Endodermal cell (in vitro differentiated cells): ENCODE measurements at places on chromosomes 6 and 20.

DNA sequence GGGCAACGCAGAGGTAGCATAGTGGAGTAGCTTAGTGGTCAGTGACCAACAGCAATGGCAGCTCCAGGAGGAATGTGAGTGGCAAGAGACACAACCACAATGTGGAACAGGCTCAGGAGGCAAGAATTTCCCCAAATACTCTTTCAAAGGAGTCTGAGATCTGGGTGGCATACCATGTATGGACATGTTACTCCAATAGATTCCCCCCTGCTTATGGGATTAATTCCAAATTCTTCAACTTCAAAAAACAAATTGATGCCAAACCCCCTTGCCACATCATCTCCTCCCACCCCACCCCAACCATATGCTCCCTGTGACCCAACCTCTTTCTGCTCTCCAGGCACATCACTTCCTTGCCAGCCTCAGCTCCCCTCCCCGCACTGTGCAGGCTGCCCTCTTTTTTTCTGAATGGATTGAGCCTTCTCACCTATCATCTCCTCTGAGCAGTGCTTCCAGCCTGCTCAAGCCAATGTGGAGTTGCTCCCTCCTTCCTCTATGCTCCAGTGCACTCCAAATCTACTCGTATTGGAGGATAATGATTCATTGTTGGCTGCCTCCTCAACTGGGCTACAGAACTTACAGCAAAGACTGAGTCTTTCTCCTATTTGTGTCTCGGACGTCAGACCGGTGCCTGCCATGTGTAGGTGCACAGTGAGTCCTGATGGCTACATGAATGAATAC lies 93.0 kb upstream of the CEP85L start:
- DNase-seq: no peak
- no peak overlapping the region for H3K27ac ChIP-seq
- H3K27me3 ChIP-seq: no peaks in the 10 kb centered on the region
- H3K4me3 ChIP-seq: no peak overlapping the region

DNA sequence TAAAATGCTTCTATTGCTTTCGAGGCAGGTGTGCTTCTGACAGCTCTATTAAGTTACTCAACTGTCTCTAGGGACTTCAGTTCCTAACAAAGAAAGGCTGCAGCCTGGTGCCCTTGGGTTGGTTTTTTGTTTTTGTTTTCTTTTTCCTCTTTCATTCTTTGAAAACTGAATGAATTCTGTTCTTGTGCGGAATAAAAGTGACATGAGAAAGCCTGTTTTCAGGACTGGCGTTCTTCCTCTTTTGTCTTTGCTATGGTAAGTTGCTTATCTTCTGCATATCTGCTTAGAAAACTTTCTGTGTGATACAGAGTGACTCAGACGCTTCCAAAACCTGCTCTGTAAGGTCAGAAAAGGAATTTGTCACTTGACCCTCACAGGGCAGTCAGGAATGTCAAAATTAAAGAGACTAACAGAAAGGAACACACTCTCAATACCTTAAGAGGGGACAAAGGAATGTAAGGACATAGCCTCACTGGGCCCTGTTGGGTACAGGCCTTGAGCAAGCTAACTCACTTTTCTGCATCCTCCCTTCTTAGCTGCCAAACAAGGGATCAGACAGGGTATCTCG lies 56.2 kb upstream of the NHSL1 start:
- peaks cover 15% of the 10 kb centered on the region for H3K4me1 ChIP-seq
- H3K36me3 ChIP-seq: no peaks in the 10 kb centered on the region
- peak overlapping the region; percentile 41 for H3K4me3 ChIP-seq
- no peaks in the 10 kb centered on the region for H3K27me3 ChIP-seq
- DNase-seq: peak; percentile 78
- peak overlapping the region; percentile 83 for H3K27ac ChIP-seq

DNA sequence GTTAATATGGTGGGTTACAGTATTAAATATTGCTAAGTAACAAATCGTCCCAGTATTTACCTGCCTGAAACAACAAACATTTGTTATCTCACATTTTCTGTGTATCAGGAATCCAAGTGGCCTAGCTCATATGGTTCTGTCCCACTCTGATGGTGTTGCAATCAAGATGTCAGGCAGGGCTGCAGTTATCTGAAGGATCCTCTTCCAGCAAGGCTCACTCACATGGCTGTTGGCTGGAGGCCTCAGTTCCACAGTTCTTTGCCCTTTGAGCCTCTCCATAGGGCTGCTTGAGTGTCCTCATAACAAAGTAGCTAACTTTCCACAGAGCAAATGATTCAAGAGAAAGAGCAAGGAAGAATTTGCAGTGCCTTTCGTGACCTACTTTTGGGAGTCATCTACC lies 17.7 kb downstream of the RAB22A start:
- no peak overlapping the region for H3K27ac ChIP-seq
- no peaks in the 10 kb centered on the region for H3K27me3 ChIP-seq
- H3K4me3 ChIP-seq: no peak overlapping the region
- no peak for DNase-seq
- peaks cover 18% of the 10 kb centered on the region for H3K36me3 ChIP-seq
- peaks cover 9% of the 10 kb centered on the region for H3K4me1 ChIP-seq

DNA sequence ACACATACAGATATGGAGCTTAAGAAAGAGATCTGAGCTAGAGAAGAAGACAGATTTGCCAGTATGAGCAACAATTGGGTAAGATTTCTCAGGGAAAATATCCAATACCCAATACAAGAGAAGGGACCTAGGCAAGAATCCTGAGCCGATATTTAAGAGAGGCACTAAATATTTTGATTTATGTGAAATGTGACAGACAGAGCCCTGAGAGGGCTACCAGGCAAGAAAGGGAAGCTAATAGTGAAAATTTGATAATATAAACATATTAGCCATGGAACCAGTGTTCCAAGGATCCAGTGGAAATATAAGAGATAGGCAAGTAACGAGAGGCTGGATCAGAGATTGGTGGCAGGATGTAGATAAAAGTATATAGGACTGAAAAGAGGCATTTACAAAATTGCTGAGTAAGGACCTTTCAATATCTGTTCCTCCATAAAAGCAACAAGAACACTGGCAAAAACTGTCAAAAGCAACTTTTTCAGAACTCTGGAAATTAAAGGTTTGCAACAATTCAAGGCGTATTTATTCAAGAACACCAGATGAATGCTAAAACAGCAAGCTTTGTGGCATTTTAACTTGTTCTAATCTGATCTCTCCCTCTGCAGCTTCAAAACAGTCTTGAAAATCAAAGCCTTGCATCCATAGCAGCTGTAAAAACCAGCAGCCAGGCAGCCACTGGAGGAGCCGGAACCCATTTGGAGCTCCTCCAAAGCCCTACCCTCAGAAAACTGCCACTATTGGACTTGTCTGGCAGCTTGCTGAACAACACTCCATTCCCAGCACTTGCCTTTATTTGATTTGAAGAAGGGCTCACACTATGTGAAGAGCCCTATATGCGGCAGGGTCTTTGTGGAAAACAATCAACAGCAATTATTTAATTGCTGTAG lies 58.8 kb downstream of the REV3L start:
- no peak for DNase-seq
- no peaks in the 10 kb centered on the region for H3K4me1 ChIP-seq
- H3K36me3 ChIP-seq: no peaks in the 10 kb centered on the region
- H3K27ac ChIP-seq: no peak overlapping the region
- H3K27me3 ChIP-seq: no peaks in the 10 kb centered on the region

DNA sequence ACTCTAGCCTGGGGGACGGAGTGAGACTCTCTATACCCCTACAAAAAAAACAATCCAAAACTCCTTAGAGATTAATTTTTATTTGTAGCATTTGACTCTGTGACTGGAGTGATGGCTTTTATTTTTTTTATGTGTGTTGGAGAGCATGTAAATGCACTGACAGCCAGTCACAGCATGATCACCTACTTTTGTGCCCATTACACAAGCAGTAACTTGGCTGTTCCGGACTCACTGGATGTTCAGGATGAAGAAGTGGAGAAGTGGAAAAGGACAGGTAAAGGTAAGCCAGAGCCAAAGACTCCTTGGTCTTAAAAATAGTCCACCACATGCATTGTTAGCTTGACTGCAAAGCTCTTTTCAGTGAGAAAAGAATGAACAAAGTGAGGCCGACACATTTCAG lies 222.6 kb downstream of the FOXC1 start:
- no peaks in the 10 kb centered on the region for H3K4me1 ChIP-seq
- no peak overlapping the region for H3K27ac ChIP-seq
- no peaks in the 10 kb centered on the region for H3K27me3 ChIP-seq
- no peak overlapping the region for H3K4me3 ChIP-seq
- H3K36me3 ChIP-seq: no peaks in the 10 kb centered on the region
- no peak for DNase-seq

DNA sequence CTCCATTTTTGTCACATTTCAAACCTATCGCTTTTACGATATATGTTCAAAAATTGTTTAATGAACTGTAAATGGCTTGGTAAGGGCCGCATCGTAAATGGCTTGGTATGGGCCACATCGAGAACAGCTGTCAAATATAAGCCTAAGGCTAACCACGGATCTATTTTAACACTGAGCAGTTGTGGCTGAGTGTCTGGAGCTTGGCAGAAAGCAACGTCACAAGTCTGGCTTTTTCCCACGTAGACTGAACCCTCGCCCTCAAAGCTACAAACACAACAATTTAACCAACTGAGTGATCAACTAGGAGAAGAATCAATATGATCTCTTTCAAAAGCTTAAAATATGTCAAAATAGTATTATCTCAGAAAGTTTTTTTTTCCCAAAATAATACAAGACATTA lies 71.4 kb upstream of the PRSS16 start:
- no peak for DNase-seq
- no peaks in the 10 kb centered on the region for H3K4me1 ChIP-seq

- peak; percentile 45 for DNase-seq
- no peaks in the 10 kb centered on the region for H3K27me3 ChIP-seq
- no peaks in the 10 kb centered on the region for H3K36me3 ChIP-seq
These were observed 197.6 kb downstream of the DLL1 start for GRCh38 chr6:170093276-170093657.

GRCh38 chr6:89940225-89941027 lies 46.2 kb downstream of the GJA10 start:
- DNase-seq: peak; percentile 88
- no peaks in the 10 kb centered on the region for H3K27me3 ChIP-seq
- H3K36me3 ChIP-seq: peaks cover 18% of the 10 kb centered on the region
- H3K4me1 ChIP-seq: no peaks in the 10 kb centered on the region
- H3K27ac ChIP-seq: no peak overlapping the region

GRCh38 chr20:2230726-2231488 lies 64.9 kb upstream of the TGM3 start:
- H3K27ac ChIP-seq: no peak overlapping the region
- H3K27me3 ChIP-seq: no peaks in the 10 kb centered on the region
- no peak overlapping the region for H3K4me3 ChIP-seq
- H3K4me1 ChIP-seq: no peaks in the 10 kb centered on the region
- H3K36me3 ChIP-seq: no peaks in the 10 kb centered on the region

DNA sequence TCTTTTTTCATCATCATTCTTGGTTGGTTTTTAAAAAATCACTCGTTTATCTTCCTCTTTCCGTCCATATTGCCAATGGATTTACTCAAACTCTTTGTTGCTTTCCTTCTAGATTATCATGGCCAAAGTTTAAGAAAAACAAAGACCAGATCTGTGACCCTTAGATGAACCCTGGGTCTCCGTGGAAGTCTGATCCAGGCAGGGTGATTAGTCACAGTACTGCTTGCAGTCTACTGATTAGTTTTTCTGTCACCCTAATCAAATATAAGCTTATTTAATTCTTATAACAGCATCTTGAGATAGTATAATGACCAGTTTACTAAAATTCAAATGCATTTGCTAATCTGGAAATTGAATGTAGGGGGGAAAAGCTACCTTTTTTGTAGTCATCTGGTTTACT lies 6.0 kb upstream of the SMIM28 start:
- H3K4me1 ChIP-seq: peaks cover 11% of the 10 kb centered on the region
- no peak overlapping the region for H3K4me3 ChIP-seq
- DNase-seq: no peak

GRCh38 chr20:25256226-25256859 lies 8.5 kb downstream of the PYGB start:
- DNase-seq: peak; percentile 25
- no peaks in the 10 kb centered on the region for H3K27me3 ChIP-seq
- peaks cover 2% of the 10 kb centered on the region for H3K4me1 ChIP-seq
- no peak overlapping the region for H3K4me3 ChIP-seq

- H3K27me3 ChIP-seq: no peaks in the 10 kb centered on the region
- DNase-seq: peak; percentile 90
- H3K27ac ChIP-seq: peak overlapping the region; percentile 91
- peaks cover 7% of the 10 kb centered on the region for H3K4me1 ChIP-seq
- peak overlapping the region; percentile 92 for H3K4me3 ChIP-seq
- no peaks in the 10 kb centered on the region for H3K36me3 ChIP-seq
These were observed 18.1 kb downstream of the OR2B2 start for GRCh38 chr6:27893836-27894807.

- H3K4me1 ChIP-seq: no peaks in the 10 kb centered on the region
- H3K36me3 ChIP-seq: no peaks in the 10 kb centered on the region
- no peak overlapping the region for H3K27ac ChIP-seq
These were observed 986.3 kb downstream of the TFAP2A start for GRCh38 chr6:9428421-9429172.

DNA sequence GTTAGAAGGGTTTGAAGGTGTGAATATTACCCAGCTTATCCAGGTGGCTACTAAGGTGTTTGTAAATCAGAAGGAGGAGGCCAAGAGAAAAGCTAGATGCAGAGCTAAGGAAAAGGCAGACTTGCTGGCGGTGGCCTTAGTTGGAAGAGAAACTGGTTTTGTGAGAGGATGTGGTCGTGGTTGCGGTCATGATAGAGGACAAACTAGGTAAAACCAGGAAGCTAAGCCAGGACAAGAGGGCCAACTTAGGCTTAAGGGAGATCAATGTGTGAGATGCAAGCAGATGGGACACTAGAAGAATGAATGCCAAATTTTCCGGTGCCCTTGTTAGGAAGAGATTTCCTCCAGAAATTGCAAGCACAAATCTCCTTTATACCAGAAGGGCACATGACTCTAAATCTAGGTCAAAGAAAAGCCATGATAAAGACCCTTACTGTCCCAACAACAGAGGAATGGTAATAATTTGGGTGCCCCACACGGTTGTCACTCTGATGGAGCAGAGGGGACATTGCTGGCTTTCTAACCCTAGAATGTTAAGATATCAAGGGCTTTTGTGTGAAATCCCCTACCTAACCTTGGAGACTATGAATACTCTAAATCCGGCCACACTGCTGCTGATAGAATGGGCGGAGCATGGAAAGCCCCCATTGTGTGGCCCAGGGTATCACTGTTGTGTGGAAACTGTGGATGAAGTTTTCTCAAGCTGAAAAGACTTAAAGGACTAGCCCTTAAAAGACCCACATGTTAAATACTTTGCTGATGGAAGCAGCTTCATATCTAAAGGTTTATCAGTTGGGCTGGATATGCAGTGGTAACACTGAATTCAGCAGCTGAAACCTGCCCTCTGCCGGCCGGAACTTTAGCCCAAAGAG lies 7.8 kb downstream of the IL22RA2 start:
- no peak overlapping the region for H3K27ac ChIP-seq
- H3K4me1 ChIP-seq: no peaks in the 10 kb centered on the region
- H3K36me3 ChIP-seq: no peaks in the 10 kb centered on the region
- DNase-seq: no peak

DNA sequence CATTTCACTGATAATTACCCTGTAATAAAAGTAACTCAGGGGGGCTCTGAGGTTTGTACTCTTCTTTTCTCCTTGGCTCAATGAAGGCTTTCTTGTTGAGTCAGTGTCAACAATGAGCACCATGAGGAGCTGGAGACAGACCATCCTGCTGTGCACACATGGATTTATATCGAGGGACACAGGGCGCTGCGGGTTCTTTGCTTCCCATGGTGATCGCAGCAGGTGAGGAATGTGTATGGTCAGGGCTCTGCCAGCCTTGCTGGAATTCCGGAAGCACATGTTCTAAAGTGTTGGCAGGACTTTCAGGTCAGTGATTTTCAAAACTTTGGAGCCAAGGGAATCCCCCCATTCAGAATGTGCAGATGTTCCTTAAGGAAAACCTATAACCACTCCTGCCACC lies 27.1 kb downstream of the SMOC2 start:
- no peaks in the 10 kb centered on the region for H3K4me1 ChIP-seq
- H3K27me3 ChIP-seq: no peaks in the 10 kb centered on the region
- no peaks in the 10 kb centered on the region for H3K36me3 ChIP-seq
- DNase-seq: no peak
- H3K27ac ChIP-seq: no peak overlapping the region
- H3K4me3 ChIP-seq: no peak overlapping the region
